ENCODE measurements at places on chromosomes 11 and 22. TPM values are rescaled to one million over a fixed set of nuclear protein-coding genes. Genes with fewer than 3 reads are reported as not detected.

Gene OR2AG1
- total RNA-seq, result not detected

Gene TEX12
- 0.20 TPM for total RNA-seq

Gene APOBEC3F
- total RNA-seq, result 7.6 TPM

Gene SYT13
- total RNA-seq, result under 0.01 TPM

Gene SERPIND1
- total RNA-seq, result not detected

Gene CRYBB3
- not detected for total RNA-seq

Gene ADAMTS15
- total RNA-seq, result 94.9 TPM

Gene MMP27
- not detected for total RNA-seq

Gene CHRM1
- total RNA-seq, result not detected

Gene ARHGAP8
- total RNA-seq, result 0.03 TPM

Gene MMP8
- total RNA-seq, result 0.07 TPM

Gene C11orf42
- total RNA-seq, result not detected

Gene SYTL2
- total RNA-seq, result 28.9 TPM

Data from smooth muscle cell of the pulmonary artery (primary cell).